ENCODE measurements at places on chromosomes 6 and 20.

- DNase-seq, result no peak
These were observed at the start of gene PNLDC1 for GRCh38 chr6:159800141-159800865. Gene PNLDC1 (plus strand): TSS chr6:159800276. CDS start chr6:159800308, 32 bp downstream.

DNA sequence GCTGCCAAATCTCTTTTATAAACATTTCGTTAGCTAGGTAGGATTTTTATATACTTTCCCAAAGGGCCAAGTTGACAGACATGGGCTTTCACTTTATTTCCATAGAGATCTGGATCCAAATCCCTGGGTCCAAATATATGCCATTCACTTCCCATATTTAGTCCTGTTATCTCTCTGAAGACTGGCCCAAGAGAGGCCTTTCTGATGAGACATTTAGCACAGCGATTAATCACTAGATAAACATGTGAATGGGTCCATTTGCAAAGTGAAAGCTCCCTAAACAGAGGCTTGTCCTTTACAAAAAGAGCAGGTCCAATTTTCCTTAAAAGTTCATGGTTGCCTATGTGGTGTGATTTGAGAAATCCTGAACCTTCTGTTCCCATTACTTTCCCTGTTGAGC is 132.6 kb downstream of the TRMT11 start:
- no peak for DNase-seq

DNA sequence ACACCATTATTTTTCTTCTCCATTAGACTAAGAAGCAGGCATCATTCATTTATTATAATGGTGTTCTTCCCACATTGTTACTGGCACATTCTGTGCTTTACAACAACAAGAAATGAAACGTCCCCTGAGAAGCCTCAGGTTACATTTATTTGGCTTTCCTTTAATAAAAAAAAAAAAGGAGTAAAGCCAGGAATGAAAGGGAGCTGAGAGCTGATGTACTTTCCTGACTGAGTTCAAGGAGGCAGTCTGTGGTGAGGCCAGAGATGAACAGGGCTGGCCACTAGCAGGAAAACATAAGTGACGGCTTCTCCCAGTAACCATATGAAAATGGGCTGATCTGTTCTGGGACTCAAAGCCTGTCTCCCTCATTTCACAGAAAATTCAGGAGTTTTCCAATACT is 742.1 kb downstream of the MAFB start:
- no peak for DNase-seq

DNA sequence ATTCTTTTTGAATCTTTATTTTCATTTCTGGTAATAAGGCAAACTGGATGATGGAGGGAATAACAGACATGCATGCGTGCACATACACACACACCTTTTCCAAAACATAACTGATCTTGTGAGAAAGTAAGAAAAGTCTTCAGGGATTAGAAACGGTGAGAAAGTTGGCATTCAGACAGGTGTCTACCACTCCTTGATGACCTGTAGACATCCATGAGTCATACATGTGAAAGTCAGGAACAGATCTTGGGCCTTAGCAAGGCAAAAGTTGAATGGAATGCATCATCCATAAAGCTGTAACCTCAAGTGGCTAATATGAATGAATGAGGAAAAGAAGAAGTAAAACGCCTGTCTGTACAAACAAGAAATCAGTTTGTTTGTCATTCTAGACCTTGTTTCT is 97.3 kb downstream of the GRIK2 start:
- DNase-seq, result no peak

Data from T-helper 22 cell (primary cell).